Foreskin melanocyte (primary cell): ENCODE measurements at places on chromosomes 7 and 10.

DNA sequence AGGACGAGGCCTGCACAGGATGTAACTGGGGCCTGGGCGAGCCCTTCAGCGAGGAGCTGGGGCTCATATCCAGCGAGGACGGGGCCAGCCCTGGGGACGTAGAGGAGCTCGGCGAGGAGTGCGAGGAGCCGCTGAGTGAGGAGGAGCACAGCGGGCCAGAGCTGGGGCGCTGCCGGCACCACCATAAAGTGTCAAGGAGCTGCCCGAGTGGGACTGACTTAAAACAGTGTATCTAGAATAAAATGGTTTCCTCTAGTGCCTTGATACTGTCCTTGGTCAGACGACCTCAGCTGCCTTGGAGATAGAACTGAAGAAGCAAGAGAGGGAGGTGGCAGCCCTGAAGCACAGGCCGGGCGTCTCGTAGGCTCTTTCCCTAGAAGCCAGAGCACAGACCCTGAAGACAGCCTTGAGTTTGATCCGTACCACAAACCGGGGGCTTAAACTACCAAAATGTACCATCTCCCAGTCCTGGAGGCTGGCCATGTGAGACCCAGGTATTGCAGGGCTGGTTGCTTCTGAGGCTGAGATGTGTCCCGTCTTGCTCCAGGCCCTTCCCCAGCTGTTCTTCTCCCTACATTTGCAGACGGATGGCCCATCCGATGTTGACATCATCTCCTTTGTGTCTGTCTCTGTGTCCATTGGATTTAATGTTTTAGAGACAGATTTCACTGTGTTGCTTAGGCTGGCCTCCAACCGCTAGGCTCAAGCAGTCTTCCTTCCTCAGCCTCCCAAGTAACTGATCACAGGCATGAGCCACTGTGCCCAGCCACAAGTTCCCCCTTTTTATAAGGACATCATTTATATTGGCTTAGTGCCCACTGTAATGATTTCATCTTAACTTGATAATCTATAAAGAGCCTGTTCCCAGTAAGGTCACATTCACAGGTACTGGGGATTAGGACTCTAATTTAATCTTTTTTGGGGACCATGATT, 35.8 kb downstream of the DNAJB6 start:
- DNase-seq: no peak

GRCh38 chr10:98423691-98424120, 8.7 kb upstream of the PYROXD2 start:
- no peak for DNase-seq

DNA sequence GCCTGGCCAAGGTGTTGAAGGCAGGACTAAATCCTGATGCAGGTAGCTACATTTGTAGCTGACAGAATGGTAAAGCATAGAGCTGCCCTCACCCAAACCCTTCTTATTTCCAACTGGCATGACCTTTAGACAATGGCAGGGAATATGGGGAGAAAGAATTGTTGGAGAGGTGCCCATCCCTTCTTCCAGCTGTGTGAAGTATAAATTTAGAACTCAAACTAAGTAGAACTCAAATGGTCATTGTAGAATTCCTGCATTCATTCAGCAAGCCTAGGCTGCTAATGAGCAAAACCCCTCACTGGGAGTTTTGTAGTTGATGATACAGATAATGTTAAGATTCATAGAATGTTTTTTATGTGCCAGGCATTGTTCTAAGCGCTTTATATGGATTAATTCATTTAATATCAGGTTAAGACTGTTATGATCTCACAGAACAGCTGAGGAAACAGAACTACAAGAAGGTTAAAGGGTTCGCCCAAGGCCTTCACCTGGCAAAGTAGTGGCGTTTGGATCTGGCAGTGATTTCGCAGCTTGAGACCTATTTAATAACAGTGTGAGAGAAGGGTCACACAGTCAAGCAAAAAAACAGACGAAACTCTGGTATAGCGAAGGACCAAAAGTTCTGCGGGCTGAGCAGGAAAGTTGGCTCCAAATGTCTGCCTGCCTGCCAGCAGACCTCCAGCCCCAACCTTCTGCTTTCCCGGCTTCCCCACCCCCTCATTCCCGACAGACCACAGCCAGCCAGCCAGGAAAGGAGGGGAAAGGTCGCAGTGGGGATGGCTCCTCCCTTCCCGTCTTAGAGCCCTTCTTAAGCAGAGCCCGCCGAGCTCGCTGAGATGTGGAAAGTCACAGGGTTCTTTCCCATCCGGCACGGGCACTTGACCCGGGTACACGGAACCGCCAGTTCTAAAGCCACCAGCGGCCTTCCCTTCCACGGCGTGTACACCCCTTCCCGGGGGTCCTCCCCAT, 1.6 kb upstream of the HILPDA start:
- DNase-seq: peak; percentile 30

DNA sequence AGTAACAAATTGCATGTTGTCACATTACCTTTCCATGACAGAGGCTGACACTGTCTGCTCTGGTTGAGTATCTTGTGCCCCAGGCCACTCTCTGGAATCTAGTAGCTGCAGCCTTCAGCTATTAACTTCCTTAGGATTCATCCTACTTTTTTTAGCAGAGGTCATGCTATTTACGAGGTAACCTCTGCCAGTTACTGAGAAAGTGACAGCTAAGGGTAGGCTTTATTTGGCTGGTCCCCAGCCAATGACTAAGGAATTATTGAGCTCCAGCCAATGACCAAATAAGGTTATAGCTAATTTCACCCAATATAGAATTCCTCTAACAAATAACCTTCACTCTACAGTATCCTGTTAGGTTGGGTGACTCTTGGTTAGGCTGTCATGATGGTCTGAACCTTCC, 1361.7 kb downstream of the XPNPEP1 start:
- DNase-seq: no peak

DNA sequence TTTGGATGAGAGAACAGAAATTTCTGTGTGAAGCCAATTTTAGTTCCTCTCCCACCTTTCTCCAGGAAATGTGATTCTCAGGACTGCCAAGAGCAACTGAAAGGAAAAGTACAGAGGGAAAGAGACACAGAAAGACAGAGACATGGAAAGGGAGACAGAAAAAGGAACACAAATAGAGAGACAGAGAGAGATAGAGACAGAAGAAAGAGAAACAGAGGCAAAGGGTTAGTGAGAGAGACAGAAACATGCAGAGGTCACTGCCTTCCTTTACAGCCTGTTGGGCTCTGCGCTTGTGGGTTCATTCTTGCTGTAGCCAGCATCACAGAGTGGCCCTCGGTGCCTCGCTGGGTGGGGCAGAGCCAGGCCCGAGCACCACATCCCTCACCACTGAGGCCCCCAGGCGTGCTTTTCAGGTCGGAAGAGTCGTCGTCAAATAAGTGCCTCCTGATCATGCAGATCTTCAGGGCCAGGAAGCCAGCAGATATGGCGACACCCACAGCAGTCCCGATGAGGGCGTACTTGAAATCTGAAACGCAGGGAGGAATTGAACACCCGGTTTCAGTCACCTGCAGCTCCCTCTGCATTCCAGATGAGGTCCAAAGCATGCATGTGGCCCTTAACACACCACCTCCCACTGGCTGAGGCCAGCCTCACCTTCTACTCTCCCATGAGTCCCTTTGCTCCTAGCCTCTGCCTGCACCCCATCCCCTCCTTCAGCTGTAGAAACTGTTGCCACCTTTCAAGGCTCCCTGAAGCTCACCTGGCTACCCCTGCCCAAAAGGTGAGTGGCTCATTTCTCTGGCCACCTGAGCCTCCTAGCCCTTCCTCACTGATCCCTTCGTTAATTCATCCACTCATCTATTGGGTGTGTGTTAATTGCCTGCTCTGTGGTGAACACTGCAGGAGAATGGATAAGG, 21.4 kb downstream of the TMEM273 start:
- DNase-seq: no peak

- no peak for DNase-seq
Measured at GRCh38 chr10:69451784-69452251, 553 bp downstream of the TSPAN15 start.

- no peak for DNase-seq
Measured at GRCh38 chr10:76885816-76886215, 751.8 kb downstream of the KCNMA1 start.

DNA sequence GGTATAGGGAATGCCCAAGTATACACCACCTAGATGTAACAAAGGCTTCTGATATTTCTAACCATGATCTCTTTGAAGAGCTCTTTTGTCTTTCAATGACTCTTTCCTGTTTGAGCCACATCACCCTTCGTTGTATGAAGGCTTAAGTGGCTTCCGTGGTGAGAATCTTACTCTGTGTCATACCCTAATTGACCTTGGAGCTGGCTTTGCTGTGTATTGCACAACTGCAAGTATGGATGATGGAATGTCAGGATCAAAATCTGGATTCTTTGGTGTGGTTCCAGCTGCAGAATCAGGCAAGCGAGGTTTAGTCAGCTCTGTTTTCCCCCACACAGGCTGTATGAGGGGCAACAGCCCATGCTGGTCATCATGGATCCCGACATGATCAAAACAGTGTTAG, 16.0 kb downstream of the CYP3A43 start:
- DNase-seq: no peak

GRCh38 chr10:116292493-116292892, 19.5 kb upstream of the GFRA1 start:
- no peak for DNase-seq

GRCh38 chr10:22712211-22712955, 2.0 kb downstream of the PIP4K2A start:
- DNase-seq: peak; percentile 42

GRCh38 chr7:136687693-136688322, 180.6 kb upstream of the CHRM2 start:
- DNase-seq: peak; percentile 30

DNA sequence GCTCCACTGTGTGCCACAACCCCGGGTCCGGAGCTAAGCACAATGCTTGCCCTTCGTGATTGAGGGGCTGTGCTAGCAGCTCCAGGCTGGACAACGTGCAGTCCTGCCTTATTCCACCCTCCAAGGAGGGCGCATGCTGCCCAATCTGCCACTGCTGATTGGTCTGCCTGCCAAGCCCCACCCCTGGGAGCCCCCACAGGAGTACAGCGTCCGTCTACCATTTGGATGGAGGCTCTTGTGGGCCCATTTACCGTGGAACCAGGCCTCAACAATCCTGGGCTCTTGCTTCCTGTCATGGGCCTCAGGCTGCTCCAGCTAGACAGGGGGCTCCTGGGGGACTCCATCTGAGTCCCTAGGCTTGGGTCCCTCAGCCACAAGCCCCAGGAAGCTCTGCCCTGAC, 173.3 kb downstream of the SLIT1 start:
- no peak for DNase-seq

GRCh38 chr7:144723301-144723700, 112.6 kb downstream of the TPK1 start:
- DNase-seq: peak; percentile 61

DNA sequence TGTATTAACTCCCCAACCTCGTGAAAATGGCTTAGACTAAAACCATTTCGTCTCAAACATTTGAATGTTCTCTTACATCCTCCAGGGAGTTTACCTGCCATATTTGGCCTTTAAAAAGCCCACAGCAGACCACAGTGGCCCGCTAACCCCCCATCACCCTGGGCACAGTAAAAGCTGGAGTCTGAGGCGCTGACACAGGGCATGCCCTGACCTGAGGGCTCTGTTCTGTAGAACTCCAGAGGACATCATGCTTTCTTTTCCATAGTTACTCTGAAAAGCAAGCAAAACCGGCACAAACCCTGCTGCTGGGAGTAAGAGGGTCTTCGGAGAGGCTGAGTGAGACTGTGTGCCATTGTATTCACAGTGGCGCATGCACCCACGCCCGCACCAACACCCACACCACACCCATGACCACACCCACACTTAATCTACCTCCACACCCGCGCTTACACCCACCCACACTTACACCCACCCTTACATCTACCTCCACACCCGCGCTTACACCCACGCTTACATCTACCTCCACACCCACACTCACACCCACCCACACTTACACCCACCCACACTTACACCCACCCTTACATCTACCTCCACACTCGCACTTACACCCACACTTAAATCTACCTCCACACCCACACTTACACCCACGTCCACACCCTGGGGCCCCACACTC, 32.1 kb downstream of the LRRC27 start:
- DNase-seq: peak; percentile 22

DNA sequence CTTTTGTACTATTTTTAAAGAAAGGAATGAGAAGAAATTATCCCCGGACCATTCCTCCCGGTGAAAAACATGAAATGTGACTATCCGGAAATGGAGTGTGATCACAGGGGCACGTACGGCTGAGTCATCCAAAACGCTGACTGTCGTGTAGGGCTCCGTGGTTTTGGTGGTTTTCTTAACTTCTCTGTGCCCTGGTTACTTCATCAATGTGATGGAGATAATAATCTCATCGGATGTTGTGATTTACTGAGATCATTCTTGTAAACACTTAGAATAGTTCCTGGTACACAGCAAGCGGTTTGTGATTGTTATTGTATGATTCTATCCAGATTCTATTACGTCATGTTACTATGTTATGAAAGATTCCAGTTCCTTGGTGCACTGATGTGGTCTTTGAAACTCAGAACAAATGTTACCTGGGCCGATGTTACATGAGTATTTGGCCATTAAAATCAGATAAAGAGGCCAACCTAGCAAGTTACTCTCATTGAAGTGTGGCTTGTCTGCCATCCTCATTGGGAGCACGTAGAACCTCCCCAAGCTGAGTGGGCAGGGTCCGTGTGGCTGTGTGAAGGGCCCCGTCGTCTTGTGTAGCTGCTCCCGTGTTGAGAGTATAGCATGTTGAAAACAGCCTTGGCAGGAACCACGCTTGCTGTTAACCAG, 99.5 kb downstream of the CAMK1D start:
- DNase-seq: no peak

DNA sequence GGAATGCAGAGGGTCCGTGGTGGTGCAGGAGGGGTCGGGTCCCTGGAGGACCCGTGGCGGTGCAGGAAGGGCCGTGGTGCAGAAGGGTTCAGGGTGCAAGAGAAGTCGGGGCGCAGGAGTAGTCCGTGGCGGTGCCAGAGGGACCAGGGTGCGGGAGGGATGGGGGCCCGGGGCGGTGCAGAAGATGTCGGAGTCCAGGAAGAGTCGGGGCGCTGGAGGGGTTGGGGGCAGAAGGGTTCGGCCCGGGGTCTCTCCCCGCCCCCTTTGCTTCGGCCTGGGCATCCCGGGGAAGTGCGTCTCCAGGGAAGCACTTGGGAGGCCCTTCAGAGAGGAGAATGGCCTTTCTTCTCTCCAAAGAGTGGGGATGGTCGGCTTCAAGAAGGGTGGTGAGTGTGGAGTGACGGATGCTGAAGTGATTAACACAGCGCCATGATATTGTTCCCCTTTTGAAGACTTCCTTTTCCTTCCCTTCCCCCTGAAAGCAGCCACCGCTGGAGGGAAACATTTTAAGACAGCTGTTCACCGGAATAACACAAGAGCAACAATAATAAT, 997 bp downstream of the WDR37 start:
- DNase-seq: no peak

GRCh38 chr10:101329341-101330032, 24.5 kb upstream of the BTRC start:
- DNase-seq: no peak

DNA sequence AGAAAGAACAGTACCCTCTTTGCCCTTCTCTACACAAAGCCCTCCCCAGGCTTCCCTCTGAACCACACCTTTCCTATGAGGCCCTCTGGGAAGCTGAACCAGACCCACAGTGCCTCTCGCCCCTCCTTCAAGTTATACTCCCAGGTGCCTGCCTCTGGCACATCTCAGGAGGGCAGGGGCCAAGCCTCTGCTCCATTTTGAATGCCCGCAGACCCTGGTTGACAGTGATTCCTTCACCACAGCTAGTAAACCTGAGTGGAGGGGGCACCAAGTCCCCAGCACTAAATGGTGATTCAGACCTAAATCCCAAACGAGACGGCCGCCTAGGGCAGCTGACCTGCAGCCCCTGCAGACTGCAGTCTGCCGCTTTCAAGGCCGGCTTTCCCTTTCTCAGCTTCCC, 230.5 kb upstream of the ZNF32 start:
- no peak for DNase-seq

- DNase-seq: no peak
Measured at GRCh38 chr10:77889277-77889903, 37.2 kb downstream of the DLG5 start.
